ENCODE measurements at places on chromosomes 7 and 10.

DNA sequence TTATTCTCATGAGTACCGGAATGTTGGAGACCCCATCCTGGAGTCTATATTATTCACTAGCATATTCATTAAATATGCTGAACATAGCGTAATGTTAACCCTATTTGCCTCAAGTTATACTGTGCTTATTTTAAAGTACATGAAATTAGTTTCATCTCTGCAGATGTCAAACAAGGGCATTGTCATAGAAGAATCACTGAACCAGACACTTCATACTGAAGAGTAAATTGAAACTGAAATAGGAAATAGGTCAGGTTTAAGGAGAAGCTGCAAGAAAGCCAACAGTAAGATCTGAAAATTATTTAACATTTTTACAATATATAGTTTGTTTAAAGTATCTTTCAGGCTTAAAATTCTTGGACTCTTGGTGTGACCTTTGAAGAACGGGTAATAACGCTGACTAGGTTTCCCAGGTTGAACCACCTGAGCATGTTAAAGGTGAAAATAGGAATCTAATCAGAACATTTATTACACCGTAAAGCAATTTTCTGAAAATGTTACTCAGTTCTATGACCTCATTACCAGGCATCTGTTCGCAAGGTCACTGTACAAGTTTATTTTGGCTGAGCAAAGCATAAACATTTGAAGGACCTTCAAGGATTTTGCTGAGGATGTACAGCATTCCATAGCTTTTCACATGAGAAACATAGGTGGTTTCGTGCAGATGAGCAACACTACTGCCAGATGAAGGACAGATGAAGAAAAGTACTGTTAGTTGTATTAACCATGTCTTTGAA lies 82.7 kb downstream of the REEP3 start:
- no peaks in the 10 kb centered on the region for H3K4me1 ChIP-seq
- no peak overlapping the region for H3K27ac ChIP-seq
- H3K4me3 ChIP-seq, result no peak overlapping the region
- H3K36me3 ChIP-seq, result no peaks in the 10 kb centered on the region
- no peaks in the 10 kb centered on the region for H3K27me3 ChIP-seq

DNA sequence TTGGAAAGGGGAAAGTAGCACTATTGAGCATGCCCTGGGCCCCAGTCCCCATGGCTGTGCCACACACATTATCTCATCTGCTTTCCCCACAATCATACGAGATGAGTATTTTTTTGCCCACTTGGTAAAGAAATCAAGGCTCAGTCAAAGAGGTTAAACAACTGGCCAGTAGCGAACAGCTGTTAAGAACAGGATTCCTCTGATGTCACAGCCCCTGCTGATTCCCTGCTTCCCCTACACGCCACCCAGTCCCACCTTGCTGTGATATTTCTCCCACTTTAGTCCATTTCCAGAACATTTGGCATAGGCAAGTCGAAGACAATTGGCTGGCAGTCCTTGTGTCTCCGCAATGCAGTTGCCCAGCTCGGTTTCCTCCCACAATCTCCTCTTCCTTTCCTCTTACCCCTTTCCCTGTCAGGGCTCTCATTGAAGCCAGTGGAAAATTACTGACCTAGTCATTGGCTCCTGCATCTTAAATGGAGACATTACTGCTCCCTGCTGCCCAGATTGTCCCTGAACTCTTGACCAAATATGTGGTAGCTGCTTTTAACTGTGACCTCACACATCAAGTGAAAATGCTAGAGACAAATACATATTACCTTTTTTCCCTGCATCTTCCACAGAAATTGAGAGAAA lies 56.5 kb upstream of the EEPD1 start:
- no peak overlapping the region for H3K4me3 ChIP-seq
- H3K4me1 ChIP-seq, result no peaks in the 10 kb centered on the region
- no peak overlapping the region for H3K27ac ChIP-seq
- H3K27me3 ChIP-seq, result no peaks in the 10 kb centered on the region
- no peaks in the 10 kb centered on the region for H3K36me3 ChIP-seq
- DNase-seq, result no peak

DNA sequence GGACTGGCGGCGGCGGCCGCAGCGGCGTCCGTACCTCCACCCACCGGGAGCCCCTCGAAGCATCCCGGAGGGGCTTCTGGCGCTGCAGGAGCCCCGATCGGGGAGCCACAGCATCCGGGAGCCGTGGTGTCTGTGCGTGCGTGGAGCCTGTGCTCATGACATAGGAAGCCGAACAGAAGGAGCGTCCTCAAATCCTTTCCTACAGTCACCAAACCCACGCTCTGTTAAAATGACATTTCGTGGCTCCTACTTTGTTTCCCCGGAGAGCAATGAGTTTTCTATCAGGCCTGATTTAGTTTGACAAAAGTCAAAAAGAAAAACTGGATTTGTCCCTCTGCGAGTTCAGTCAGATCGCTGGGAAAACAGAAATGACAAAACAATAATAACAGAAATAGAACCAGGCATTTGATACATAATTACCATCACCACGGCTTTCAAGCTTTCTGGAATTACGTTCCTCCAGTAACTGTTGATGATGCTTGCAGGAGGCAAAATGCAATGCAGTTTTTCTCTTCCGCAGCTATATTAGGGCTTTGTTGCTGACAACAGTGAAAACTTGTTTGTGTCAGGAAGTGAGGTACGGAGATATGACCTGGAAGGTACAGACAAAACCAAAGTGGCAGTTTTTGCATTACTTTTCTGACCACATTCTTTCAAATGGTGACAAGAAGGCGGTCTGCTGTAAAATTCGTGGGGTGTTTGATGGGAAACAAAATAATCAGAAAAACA lies 219.3 kb upstream of the MKLN1 start:
- peaks cover 53% of the 10 kb centered on the region for H3K4me1 ChIP-seq
- no peaks in the 10 kb centered on the region for H3K36me3 ChIP-seq
- H3K27ac ChIP-seq, result peak overlapping the region; percentile 99
- H3K4me3 ChIP-seq, result peak overlapping the region; percentile 26

DNA sequence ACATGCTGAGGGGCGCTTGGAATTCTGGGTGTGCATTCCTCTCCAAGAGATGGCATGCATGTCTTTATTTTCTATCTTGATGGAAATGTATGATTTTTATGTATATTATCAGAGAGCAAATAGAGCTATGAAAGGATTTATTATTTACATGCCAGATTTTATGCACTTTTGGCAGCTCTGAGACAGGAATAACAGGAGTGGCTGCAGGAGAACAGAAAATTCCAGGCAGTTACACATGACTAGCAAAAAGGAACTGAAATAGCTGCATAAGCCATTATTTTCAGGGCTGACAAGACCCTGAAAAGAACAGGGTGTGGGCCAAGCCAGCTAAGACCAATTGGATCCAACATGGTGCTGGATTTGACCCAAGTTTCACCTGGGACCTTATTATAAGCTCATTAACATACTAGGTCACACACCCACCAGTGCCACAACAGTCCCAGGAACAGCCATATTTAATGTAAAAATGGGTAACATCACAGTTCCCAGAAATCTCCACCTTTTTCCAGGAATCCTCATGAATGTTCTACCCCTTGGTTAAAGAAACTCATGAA lies 43.2 kb upstream of the ACSL5 start:
- no peaks in the 10 kb centered on the region for H3K4me1 ChIP-seq
- no peaks in the 10 kb centered on the region for H3K36me3 ChIP-seq
- H3K4me3 ChIP-seq, result no peak overlapping the region
- no peak for DNase-seq
- no peaks in the 10 kb centered on the region for H3K27me3 ChIP-seq

Measured in CD4-positive, alpha-beta memory T cell (primary cell).